ENCODE measurements at places on chromosomes 12 and 14.

GRCh38 chr14:71692496-71692895, 239.7 kb upstream of the RGS6 start:
- DNase-seq: no peak

- no peak for DNase-seq
Measured at GRCh38 chr12:68069275-68069674, 80.0 kb downstream of the IFNG-AS1 start.

DNA sequence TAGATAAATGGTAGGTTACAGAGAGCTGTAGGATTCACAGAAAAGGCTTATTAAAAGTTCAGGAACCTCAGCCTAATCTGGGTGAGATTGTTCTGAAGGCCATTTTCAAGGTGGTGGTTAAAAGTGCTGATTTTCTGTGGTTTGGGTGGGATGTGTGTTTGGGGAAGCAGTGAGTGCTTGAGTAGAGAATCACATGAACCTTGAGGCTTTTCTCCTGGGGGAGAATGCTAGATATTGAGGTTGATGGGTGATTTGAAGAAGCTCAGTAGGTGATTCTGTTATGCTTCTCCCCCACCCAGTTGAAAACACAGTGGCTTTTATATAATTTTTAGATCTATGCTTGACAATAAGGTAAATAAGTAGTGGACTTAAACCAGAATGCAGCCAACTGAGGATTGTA, 420.9 kb downstream of the PCNX1 start:
- DNase-seq: no peak

DNA sequence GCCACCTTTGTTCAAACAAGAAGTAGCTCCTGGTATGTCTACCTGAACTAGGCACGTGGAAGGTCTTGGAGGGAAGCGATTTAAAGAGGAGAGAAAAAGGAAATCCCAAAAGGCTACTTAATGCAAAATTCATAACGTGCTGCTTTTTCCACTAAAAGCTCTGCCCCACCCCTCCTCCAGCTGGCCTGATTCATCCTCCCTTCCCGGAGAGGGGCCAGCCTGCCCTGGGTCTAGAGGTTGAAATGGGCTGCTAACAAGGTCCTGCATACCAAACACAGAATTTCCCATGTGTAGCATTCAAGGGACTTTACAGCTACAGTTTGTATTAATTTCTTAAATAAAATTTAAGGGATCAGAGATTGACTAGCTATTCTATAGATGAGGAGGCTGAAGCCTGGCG, 83.2 kb downstream of the KNTC1 start:
- no peak for DNase-seq

DNA sequence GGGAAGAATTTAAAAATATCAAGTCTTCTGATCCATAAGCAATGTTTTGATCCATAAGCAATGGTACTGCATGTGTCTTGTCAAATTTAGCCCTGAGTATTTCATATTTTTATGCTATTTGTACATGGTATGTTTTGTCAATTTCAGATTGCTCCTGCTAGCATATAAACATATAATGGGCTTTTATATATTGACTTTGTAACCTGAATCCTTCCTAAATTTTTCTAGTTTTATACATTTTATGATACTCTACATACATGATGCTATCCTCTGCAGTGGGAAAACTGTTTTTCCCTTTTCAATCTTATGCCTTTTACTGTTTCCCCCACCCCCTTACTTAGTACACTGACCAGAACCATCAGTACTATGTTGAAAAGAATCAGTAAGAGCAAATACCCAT, 75.1 kb downstream of the R3HDM2 start:
- no peak for DNase-seq

- DNase-seq: no peak
Measured at GRCh38 chr12:112303004-112303403, 79.2 kb downstream of the HECTD4 start.

DNA sequence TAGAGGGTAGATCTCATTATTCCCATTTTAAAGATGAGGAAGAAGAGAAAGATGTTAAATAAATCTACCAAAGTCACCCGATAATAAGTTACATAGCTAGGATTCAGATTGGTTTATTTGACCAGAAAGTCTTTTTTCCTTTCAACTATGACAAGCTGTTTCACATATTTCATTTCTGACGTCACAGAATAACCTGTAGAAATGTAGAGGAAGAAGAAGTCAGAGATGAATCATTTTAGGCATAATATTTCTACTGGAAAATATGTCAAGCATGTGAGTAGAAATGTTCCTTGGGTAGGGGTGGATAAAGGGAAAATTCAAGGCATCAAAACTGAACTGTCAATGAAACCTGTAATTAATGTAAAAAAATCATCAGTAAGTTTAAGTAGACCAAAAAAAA, 107.0 kb downstream of the MGST1 start:
- no peak for DNase-seq

DNA sequence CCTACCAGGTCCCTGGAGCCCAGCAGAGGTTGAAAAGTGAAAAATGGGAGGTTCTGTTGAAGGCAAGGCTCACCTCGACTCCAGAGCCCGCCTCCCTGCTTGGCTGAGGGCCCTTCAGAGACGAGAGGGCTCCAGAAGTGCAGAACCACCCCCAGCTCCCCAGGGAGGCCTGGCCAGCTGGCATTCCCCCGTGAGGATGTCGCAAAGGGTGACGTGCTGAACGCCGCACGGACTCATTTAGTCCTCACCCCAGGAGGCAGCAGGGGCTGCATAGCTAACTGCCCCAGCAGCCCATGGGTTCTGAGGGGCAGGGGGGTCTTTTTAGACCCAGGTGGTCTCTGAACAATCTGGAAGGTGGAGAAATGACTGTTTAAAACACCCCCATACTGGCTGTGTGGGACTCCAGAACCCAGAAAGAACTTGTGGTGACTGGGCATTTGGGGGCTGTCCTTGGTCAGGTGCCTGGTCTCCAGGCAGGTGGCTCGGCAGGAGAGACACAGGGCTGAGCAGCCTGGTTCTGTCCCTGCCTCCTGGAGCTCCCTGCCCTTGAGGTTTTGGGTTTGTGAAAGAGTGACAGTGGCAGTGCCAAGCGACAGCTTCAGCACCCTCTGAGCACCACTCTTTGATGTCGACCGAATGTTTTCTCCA, 32.0 kb downstream of the ANAPC7 start:
- peak; percentile 89 for DNase-seq

GRCh38 chr14:101542391-101542790, 18.9 kb upstream of the DIO3 start:
- no peak for DNase-seq

DNA sequence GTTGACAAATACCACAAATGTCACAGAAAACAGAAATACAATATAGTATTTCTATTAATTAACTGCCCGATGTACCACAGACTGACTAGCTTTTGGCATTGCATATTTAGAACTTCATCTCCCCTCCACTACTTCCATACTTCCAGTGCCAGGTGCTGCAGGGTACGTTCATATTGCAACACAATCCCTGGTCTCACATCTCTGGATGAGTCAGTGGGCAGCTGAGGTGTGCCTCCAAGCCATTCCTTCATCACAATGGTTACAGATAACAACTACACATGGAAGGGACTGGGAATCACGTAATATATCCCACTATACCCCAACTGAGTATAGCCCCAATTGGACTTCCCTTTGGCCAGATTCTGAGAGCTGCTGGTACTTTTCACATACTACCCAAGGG, 31.1 kb downstream of the CCDC198 start:
- DNase-seq: no peak

GRCh38 chr14:106850913-106851825, 1324.8 kb downstream of the TMEM121 start:
- DNase-seq: peak; percentile 91

- DNase-seq: no peak
Measured at GRCh38 chr14:99769123-99769522, 24.1 kb upstream of the EML1 start.

DNA sequence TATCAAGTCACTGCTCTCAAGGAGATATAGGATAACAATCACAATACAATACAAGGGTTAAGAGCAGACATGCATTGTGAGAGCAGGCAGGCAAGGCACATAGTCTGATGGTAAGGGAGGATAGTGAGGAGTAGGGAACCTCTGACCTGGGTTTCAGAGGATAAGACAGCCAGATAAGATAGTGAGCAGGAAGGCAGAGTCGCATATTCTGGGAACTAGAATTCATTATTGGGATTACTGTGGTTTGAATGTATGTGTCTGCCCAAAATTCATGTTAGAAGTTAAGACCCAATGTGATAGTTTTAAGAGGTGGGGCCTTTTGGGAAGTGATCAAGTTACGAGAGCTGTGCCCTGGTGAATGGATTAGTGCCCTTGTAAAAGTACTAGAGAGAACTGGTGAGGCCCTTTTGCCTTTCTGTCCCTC, 14.4 kb upstream of the ATF1 start:
- DNase-seq: no peak

DNA sequence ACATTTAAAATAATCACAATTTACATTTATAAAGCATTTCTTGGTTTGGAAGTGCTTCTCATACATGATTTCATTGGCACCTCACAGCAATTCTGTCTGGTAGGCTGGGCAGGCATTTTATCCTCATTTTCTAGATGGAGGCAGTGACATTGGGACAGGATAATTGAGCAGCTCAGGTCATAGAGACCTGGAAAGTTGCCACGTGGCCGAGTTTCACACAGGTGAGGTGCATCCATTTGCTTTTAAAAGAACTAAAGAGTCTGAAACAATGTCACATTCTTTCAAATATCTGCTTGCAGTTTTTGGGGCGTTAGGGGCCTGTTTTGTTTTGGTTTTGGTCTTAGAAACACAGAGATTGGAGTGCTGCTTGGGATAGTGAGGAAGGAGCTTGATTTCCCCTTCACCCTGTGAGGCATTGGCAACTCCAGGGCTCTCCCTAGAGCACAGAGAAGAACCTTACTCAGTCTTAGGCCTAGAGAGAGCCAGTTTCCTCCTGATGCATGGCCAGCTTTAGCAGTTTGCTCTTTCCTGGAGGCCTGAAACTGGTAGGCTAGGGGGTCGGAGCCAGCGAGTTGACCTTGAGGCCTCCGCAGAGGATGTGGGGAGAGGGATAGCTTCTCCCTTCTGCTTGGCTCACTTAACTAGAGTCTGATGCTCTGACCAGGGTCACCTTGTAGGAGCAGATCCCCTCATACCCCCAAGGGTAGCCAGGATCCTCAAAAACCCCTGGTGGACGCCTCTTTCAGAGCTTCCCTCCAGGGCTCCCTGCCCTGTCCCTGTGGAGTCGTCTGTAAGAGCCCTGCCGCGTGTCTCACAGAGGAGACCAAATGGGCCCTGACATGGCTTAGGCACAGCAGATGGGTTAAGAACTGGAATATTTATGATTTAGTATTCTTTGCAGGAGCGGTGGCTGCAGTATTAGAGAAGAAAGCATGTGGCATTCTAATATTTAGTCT, 34.9 kb upstream of the JDP2 start:
- DNase-seq: no peak

GRCh38 chr14:75842551-75842950, 139.2 kb downstream of the TGFB3 start:
- DNase-seq: no peak

DNA sequence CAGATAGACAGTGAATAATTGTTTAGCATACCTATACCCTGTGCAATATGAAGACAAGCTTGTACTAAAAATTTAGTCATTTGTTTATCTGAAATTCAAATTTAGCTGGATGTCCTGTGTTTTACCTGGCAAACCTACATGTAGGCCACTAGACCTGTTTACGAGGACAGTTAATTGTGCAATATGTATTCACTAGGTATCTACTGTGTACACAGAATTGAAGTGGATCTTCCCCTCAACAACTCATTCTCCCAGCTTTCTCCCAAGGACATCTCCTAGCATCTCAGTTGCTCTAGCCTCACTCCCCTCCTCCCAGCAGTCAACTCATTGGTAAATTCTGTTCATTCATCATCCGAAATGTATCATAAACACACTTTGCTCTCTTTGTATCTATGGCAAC, 25.3 kb downstream of the AK7 start:
- DNase-seq: no peak

GRCh38 chr14:49294621-49295148, 291.5 kb downstream of the RPS29 start:
- DNase-seq: no peak

- DNase-seq: no peak
Measured at GRCh38 chr12:51262758-51263177, 7.4 kb downstream of the SMAGP start.

DNA sequence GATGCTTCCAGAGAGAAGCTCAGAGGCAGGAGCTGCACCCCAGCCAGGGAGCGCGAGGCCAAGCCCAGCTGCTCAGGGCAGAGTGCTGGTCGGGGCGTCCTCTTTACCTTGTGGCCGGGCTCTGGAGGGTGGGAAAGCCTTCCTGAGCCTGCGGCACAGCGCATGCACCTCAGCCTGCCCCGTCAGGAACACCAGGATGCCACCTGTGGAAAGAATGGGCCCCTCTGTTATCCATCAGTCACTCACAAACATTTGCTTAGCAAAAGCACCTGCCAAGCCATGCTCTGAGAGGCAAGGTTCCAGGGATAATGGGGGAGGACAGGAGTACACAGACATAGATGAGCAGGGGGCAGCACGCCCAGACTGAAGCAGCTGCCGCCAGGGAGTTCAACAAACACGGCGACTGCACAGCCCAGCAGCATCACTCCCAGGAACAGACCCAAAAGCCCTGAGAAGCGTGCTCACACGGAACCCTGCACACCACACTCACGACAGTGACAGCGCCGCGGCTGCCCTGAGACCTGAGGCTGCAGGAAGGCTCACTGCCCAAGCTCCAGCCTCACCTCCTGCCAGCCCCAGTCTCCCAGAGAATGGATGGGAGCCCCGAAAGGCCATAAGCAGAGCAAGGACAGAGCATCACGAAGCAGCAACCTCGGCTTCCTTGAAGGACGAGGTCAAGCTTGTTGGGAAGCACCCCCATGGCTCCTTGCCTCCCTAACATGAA, 21.8 kb downstream of the DHX37 start:
- DNase-seq: no peak

GRCh38 chr14:57812741-57813140, 53.2 kb downstream of the SLC35F4 start:
- no peak for DNase-seq

DNA sequence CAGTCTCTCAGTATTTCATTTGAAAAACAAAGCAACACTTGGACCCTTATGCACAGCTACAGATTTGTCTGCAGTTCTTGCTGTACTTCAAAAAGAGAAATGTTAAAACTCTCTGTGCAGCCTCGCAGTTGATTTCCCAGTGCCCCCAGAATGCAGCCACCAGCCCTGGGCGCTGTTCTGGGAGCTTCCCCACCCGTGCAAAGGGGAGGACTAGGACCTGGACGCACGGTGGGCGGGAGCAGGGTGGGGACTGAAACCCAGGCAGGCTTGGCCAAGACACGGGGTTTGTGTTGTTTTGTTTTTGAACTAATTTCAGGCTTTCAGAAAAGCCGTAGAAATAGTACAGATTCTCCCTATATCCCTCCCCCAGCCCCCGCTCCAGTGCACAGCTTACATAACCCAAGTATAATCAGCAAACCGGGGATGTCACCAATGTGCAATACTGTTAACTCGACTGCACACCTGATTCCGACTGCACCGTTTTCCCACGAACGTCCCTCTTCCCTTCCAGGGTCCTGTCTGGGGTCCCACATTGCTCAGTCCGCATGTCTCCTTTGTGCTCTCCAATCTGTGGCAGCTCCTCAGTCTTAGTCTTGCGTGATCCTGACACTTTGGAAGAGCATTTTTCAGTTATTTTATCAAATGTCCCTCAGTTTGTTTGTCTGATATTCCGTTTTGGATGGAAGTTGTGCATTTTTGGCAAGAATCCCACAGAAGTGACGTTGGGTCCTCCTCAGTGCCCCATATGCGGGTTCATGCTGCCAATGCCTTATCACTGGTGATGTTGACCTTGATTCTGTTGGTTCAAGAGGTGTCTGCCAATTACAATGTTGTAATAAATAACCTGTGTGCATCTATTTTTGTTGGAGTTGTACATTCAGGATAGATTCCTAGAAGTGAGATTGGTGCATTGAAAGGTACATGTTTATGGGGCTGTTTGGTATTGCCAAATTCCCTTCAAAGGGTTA, 95.9 kb downstream of the SETD3 start:
- DNase-seq: no peak

Data from NCI-H187 (cell line).